Activated CD8-positive, alpha-beta memory T cell treated with anti-CD3 and anti-CD28 coated beads, Interleukin-2, amount 10 ng/mL, durations not matched to agents 7 days and 5 days (primary cell): ENCODE measurements at places on chromosomes 13 and 19. TPM values are rescaled to one million over a fixed set of nuclear protein-coding genes. Genes with fewer than 3 reads are reported as not detected.

- peak; percentile 56 for DNase-seq
Measured at GRCh38 chr19:35736913-35737886, 5.1 kb downstream of the IGFLR1 start.

The TTC9B gene
- total RNA-seq = not detected

The MBOAT7 gene
- 54.7 TPM for total RNA-seq

The C2CD4C gene
- not detected for total RNA-seq
